ENCODE measurements at places on chromosomes 2 and 18. TPM values are rescaled to one million over a fixed set of nuclear protein-coding genes. Genes with fewer than 3 reads are reported as not detected.

POTEC gene
- polyA plus RNA-seq: not detected

SEC11C gene
- 209 TPM for polyA plus RNA-seq

- H3K27me3 ChIP-seq: no peaks in the 10 kb centered on the region
- H3K36me3 ChIP-seq: no peaks in the 10 kb centered on the region
- H3K27ac ChIP-seq: no peak overlapping the region
- DNase-seq: no peak
Measured at GRCh38 chr2:55968941-55969340, 45.4 kb upstream of the EFEMP1 start.

DNA sequence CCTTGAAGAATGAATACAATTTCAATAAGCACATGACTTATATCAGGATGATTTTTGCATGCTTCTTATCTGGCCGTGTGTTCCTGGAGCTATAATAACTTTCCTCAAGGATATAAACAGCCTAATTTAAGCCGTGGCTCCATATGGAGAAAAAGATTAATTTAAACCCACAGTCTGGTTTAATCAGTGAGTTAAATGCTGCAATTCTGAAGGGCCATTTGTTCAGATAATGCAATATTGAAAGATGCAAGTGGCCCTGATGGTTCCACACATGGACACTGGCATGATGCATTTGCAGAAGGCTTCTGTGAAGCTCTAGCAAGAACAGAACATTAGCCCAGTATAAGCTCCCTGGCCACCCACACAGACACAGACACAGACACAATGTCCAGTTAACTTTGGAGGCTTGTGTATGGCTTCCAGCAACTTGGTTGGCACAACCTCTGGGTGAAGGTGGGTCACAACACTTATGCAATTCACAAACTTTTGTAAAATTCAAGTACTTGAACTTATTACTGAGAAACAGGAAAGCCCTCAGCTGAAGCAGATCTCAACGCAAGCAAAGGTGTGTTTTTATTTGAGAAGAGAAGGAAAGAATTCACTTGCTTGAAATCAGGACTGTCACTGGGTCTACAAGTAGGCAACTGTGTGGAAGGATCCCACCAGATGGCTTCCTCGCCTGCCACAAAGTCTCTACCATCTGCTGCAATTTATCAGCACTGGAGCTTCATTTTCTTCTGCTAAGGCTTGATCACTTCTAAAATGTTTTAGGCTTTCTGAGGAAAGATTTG is 63.3 kb downstream of the MDH1 start:
- no peaks in the 10 kb centered on the region for H3K36me3 ChIP-seq
- no peak for DNase-seq
- H3K27ac ChIP-seq: no peak overlapping the region
- H3K27me3 ChIP-seq: no peaks in the 10 kb centered on the region

GRCh38 chr2:12057436-12058166 is 311.2 kb downstream of the LPIN1 start:
- H3K27ac ChIP-seq: no peak overlapping the region
- H3K27me3 ChIP-seq: no peaks in the 10 kb centered on the region
- H3K36me3 ChIP-seq: no peaks in the 10 kb centered on the region
- H3K4me1 ChIP-seq: peaks cover 28% of the 10 kb centered on the region

DNA sequence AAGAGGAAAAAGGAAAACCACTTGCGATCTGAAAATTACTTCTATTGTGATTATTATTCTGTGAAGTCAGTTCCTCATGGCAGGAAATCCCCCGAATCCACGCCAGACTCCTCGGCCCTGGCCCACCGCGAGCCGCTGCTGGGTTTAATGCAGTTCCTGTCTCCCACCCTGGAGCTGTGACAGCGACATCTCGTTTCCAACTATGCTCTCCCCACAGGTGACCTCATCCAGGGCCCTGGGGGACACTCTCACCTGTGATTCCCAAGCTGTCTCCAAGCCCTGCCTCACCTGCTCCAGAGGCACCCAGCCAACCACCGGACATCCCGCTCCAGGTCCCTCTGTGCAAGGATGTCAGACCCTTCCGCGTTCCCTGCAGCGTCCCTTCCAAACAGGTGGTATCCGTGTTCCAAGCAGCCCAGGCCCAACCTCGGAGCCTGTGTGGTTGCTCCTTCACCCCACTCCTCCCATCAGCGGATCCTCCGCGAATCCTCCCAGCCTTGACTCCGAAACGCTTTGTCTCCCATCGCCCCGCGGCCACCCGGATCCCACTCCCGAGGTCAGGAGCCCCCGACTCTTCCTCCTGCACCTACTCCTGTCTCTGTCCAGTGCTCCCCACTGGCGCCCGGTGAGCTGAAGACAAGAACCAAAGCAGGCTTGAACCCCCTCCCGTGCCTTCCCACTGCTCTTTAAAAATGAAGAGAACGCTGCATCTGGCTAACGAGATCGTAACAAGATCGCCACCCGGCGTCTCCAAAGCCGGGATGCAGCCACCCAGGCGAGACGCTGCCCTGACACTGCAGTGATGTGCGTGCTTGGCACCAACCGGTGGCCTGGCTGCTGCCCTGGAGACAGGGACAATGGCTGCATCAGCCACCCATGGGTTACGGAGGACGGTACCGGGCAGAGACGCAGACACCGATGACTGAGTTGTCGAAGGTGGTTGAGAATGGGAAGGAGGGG is 96.5 kb downstream of the NDUFA10 start:
- no peaks in the 10 kb centered on the region for H3K36me3 ChIP-seq
- H3K4me3 ChIP-seq: no peak overlapping the region
- DNase-seq: no peak
- H3K4me1 ChIP-seq: no peaks in the 10 kb centered on the region
- no peak overlapping the region for H3K27ac ChIP-seq

- H3K27ac ChIP-seq: no peak overlapping the region
- H3K4me3 ChIP-seq: peak overlapping the region; percentile 97
- H3K27me3 ChIP-seq: no peaks in the 10 kb centered on the region
- H3K36me3 ChIP-seq: peaks cover 9% of the 10 kb centered on the region
Measured at GRCh38 chr2:240588006-240588655, 1.6 kb downstream of the CAPN10 start.

- H3K4me3 ChIP-seq: no peak overlapping the region
- peaks cover 8% of the 10 kb centered on the region for H3K4me1 ChIP-seq
- H3K27ac ChIP-seq: no peak overlapping the region
- no peaks in the 10 kb centered on the region for H3K36me3 ChIP-seq
Measured at GRCh38 chr2:105032476-105032875, 5.4 kb upstream of the MRPS9 start.

- no peaks in the 10 kb centered on the region for H3K36me3 ChIP-seq
- H3K27ac ChIP-seq: peak overlapping the region; percentile 96
- H3K4me1 ChIP-seq: peaks cover 47% of the 10 kb centered on the region
- H3K27me3 ChIP-seq: no peaks in the 10 kb centered on the region
- peak; percentile 62 for DNase-seq
Measured at GRCh38 chr2:46943881-46944798, 28.5 kb upstream of the MCFD2 start.

DNA sequence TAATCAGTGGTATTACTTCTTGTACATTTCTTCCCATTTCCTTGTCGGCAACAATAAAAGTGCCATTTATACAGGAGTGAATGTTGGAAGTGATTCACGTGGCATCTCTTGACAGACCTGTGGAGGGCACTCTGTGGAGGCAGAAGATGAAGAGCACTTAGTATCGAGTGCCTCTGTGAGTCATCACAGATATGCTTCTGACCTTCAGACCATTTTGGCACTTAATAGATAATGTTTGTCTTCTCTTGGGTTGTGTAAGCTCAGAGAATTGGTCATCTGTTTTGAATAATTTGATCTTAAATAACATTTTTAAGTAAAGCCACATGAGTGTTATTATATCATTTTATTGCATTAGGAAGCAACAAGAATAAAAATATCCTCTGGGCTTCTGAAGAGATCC is 305.5 kb downstream of the PTPRM start:
- no peaks in the 10 kb centered on the region for H3K36me3 ChIP-seq
- no peaks in the 10 kb centered on the region for H3K4me1 ChIP-seq
- no peak overlapping the region for H3K27ac ChIP-seq
- no peak for DNase-seq

DNA sequence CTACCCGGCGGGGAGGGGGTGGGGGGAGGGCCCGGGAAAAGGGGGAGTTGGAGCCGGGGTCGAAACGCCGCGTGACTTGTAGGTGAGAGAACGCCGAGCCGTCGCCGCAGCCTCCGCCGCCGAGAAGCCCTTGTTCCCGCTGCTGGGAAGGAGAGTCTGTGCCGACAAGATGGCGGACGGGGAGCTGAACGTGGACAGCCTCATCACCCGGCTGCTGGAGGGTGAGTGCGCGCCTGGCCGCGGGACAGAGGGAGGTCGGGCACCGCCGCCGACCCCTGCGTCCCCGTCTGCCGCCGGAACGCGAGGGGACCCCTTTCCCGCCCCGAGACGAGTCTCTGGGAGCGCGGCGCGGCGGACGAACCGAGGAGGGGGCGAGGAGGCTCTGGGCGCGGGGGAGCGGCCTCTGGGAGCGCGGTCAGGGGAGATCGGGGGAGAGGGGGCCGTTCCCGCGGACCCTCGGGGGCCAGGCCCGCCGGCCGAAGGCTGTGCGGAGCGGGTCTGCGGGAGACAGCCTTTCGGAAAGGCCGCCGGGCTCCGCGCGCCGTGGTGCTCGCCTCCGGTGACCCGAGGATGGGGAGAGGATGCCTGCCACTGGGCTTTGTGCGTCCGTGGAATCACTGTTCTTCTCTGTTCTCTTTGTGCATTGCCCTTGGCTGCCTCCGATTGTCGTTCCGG is 463 bp downstream of the PPP1CB start:
- H3K4me1 ChIP-seq: peaks cover 67% of the 10 kb centered on the region
- peak overlapping the region; percentile 91 for H3K27ac ChIP-seq
- H3K4me3 ChIP-seq: peak overlapping the region; percentile 73
- no peaks in the 10 kb centered on the region for H3K27me3 ChIP-seq
- DNase-seq: peak; percentile 14

MFF gene
- 132 TPM for polyA plus RNA-seq

DNA sequence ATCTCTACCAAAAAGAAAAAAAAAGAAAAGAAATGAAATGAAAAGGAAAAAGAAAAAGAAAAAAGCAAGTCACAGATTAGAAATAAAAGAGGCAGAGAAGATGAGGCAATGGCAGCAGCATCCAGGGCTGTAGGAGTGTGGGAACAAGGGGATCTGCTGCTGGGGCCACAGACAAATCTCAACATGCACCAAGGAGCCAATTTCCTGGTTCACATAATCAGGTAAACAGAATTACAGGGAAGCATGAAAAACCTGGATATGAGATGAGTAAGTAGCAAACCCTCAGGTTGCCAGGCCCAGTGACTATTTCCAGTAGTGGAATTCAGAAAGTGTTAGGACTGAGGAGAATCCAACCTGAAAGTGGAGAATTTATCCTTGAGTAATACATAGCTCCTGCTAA is 77.4 kb upstream of the ARHGAP28 start:
- H3K27me3 ChIP-seq: no peaks in the 10 kb centered on the region
- H3K4me1 ChIP-seq: no peaks in the 10 kb centered on the region
- no peak for DNase-seq
- no peaks in the 10 kb centered on the region for H3K36me3 ChIP-seq

ZBTB7C gene
- polyA plus RNA-seq: not detected

DNA sequence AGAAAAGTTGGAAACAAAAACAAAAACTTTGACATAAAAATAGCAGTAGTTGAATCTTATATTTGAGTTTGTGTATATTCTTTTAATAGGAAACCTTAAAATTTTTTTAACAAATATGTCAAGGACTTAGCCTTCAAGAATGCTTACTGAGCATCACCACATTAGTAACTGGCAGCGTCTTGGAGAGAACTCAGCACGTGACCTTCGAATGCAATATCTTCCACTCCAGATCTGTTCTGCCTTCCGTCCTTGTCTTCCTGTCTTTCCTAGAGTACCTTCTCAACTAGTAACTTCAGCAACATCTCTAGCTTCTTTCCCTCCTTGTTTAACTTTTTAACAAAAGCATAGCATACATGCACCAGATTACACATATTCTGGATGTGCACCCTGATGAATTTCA is 972 bp downstream of the RSAD2 start:
- H3K27ac ChIP-seq: no peak overlapping the region
- H3K36me3 ChIP-seq: no peaks in the 10 kb centered on the region
- no peaks in the 10 kb centered on the region for H3K27me3 ChIP-seq
- peak overlapping the region; percentile 33 for H3K4me3 ChIP-seq

BBS5 gene
- polyA plus RNA-seq: 0.94 TPM

- DNase-seq: no peak
- H3K4me3 ChIP-seq: no peak overlapping the region
Measured at GRCh38 chr2:102551329-102552096, 67.8 kb upstream of the SLC9A2 start.

- no peak overlapping the region for H3K27ac ChIP-seq
- H3K36me3 ChIP-seq: no peaks in the 10 kb centered on the region
- no peak overlapping the region for H3K4me3 ChIP-seq
- DNase-seq: no peak
Measured at GRCh38 chr18:58025733-58026132, 18.3 kb upstream of the NEDD4L start.

ACSL3 gene
- polyA plus RNA-seq: 27.7 TPM

LBX2 gene
- not detected for polyA plus RNA-seq

IL1R1 gene
- polyA plus RNA-seq: 0.30 TPM

DNA sequence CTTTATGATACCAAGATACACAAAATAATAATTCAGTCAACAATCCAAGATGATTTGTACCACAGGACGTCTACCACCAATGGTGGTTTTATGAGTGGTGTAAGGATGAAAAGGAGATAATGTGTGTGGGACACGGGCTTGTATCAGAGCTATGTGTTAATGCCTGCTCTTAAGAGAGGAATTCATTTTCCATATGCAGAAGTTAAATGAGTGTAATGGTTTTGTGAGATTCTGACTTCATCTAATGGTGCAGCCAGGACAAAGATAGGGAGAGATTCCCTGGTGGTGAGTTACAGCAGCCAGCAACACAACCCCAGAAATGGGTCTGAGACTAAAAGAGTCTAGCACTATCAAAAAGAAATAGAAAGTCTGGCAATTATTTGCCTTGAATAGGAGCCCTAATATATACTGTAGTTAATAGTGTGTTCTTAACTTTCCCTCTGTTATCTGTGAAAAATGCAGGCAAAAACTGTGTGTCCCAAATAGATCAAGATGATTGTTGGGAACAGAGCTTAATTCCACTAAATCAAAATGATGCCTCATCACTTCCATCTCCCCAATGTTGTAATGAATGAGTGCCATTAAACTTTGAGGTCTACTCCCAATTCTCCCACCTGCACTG is 455.0 kb upstream of the TCF4 start:
- no peak for DNase-seq
- H3K4me1 ChIP-seq: no peaks in the 10 kb centered on the region
- H3K4me3 ChIP-seq: no peak overlapping the region
- no peak overlapping the region for H3K27ac ChIP-seq
- no peaks in the 10 kb centered on the region for H3K27me3 ChIP-seq

GRCh38 chr2:199258291-199258690 is 199.4 kb downstream of the SATB2 start:
- DNase-seq: no peak
- H3K27me3 ChIP-seq: no peaks in the 10 kb centered on the region

GRCh38 chr2:191270306-191271161 is 25.3 kb downstream of the MYO1B start:
- no peak for DNase-seq
- no peak overlapping the region for H3K27ac ChIP-seq
- H3K27me3 ChIP-seq: no peaks in the 10 kb centered on the region
- H3K4me1 ChIP-seq: no peaks in the 10 kb centered on the region
- H3K4me3 ChIP-seq: no peak overlapping the region

GPAT2 gene
- 8.9 TPM for polyA plus RNA-seq

MREG gene
- polyA plus RNA-seq: 3.9 TPM

GRCh38 chr2:106561356-106561755 is 74.2 kb downstream of the CD8B2 start:
- H3K27ac ChIP-seq: no peak overlapping the region
- H3K36me3 ChIP-seq: no peaks in the 10 kb centered on the region
- no peak overlapping the region for H3K4me3 ChIP-seq

CHAC2 gene
- polyA plus RNA-seq: 3.8 TPM
